ENCODE measurements at places on chromosomes 2 and 18.

DNA sequence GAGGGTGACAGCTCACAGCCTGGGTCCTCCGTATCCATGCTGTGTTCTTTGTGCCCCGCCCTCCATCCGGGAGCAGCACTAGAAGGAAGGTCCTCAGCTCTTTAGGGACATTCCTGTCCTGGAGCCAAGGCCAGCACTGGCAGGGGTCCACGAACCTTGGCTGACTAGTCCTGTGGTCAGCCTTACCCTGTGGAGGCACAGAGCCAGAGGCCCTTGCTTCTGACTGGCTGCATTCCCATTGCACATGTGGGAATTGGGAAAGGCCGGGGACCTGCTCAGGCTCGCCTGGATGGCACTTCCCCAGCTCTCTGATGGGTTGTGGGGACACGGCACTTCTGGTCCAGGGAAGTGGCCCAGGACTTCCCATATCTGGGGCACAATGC, 24.9 kb upstream of the RHOB start:
- DNase-seq, result no peak

DNA sequence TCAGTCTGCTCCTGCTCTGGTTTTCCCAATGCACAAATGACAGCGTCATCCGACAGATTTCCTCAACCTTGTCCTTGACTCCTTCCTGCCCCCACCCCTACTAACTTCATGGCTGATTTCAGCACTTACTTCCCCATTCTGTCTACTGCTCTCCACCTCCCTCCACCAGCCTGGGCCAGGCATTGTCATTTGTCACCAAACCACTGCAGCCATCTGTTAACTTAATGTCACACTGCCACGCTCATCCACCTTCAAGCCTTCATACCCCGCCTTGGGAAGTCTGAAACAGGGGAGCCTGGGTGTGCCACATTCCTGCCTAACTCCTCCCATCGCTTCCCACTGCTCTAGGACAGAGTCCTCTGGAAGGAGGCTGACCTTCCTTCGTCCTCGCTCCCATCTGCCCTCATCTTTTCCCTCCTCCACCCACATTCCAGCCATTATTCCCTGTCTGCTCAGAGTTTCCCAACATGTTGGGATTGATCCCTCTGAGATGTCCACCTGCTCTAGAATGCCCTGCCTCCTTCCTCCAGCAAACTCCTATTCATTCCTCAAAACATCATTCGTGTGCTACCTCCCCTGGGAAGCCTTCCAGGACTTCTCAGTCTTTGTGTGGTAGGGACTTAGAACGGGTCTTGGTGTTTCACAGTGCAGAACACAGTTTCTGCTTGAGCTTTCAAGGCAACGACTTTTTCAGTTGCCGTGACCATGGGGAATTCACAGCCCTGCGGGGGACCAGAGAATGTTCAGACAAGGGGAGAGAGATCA, 42.2 kb upstream of the SMAD7 start:
- no peak for DNase-seq

DNA sequence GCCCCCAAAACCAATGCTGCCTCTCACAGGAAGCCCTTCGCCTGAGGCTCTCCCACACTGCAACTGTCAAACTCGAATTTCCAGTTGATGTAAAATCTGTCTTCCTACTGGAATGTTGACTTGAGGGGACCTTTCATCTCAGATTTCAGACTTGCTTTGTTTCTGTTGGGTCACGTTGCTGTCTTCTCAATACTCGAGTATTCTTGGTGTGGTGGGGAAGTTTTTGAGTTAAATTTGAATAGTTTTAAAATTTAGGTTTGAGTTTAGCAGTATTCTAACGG, 50.8 kb downstream of the AGAP1 start:
- no peak for DNase-seq

- DNase-seq, result no peak
Measured at GRCh38 chr18:12328179-12328823, 20.3 kb downstream of the TUBB6 start.

- DNase-seq, result no peak
Measured at GRCh38 chr2:234679741-234680687, 183.1 kb upstream of the ARL4C start.

DNA sequence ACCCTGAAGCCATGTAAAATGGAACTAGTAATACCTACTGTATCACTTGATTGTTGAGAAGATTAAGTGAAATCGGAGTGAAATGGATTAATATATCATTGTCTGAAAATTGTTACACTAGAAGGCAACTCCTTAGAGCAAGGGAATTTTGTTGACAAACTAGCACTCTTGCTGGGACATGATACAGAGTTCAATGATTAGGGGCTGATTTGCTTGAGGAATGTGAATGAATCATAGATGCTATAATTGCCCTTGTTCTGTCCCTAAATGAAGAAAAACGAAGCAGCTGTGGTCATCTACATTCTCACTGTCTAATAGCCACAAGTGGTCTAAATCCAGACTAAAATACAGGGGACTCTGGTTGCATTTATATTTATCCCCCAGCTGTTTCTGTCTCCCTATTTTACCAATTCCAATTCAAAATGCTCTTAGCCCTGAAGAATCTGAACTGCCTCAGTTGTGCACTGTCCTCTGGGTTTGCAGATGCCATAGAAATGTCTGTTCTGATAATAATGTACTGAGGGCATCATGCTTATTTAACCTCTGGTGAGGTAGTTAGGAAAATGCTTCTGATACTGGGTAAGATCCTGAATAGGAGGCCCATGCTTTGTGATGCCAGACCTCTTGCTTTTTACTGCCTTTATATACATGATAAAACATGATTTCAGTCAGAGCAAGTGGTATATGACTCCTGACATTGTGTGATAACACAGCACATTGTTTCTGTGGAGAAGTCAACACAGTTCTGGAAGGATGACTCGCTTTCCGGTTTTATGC, 382.1 kb downstream of the NRXN1 start:
- no peak for DNase-seq

- DNase-seq, result no peak
Measured at GRCh38 chr2:6824962-6825361, 40.7 kb downstream of the CMPK2 start.

GRCh38 chr18:50194631-50195532, at the start of gene MYO5B:
MYO5B (minus strand) TSS chr18:50195147; CDS start chr18:50194793, 354 bp downstream.
- peak; percentile 7 for DNase-seq

GRCh38 chr2:112010751-112011150, 44.3 kb upstream of the TMEM87B start:
- DNase-seq, result no peak

GRCh38 chr2:71466301-71467179, 13.2 kb downstream of the DYSF start:
- no peak for DNase-seq

- no peak for DNase-seq
Measured at GRCh38 chr2:179336782-179337534, 72.3 kb upstream of the SESTD1 start.

DNA sequence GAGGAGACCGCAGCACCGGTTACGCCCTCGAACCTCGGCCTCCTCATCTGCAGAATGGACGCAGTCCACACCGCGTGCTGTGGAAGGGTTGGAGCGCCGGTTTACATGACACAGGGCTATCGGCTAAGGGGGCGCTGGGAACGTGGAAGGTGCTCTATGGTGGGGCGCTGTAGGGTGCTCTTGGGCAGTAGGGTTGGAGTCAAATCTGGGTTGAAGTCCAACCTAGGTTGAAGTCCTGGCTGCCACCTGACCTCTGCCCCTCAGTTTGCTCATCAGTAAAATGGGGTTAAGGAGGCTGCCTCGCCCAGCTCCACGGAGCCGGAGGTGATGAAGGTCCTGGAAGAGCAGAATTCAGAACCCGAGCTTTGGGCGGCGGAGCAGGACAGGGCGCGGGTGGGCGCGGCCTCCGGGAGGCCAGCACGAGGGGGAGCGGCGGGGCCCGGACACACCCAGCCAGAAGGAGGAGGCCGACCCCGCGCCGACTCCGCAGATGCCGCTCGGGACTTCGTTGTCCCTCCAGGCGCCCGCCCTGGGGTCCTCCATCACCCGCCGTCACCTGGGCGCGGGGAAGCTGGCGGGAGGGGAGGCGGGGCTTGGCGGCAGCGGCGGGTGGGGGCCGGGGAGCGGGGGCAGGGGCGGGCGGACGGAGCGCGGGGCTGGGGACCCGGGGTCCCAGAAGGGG, 558 bp upstream of the GAREM2 start:
- no peak for DNase-seq

DNA sequence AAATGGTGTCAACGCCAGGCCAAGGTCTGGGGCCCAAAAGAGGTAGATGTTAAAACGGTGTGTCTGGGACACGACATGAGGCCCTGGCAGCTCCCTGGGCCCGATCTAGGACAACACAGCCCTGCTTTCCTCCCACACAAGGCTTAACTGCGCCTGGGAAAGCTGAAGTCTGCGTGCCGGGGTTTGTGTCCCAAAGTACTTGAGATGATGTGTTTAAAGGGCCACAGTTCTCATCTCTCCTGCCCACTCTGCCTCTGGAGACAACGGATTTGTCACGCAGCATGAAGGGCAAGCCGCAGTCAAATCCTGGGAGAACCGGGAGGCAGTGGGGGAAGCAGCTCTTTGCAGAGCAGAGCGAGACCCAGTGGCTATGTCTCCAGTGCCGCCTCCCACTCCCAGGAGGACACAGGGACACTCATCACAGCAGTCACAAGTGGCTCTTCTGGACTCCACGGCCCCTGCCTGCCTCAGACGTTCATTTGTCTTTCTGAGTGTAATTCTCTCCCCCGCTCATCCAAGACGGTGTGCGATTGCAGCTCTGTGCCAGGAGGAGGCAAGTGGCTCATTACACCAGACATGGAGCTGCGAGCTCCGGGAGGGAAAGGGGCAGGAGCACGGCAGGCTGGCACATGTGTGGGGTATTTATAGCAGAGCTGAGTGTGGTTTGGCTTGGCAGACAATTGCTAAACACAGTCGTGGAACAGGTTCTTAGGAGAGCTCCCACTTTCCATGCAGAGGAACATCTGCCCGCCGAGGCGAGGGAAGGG, 57.7 kb upstream of the SEMA4C start:
- no peak for DNase-seq

GRCh38 chr2:231467016-231467545, 2.8 kb upstream of the NCL start:
- DNase-seq, result no peak

- no peak for DNase-seq
Measured at GRCh38 chr18:5546660-5547059, 2.9 kb upstream of the EPB41L3 start.

DNA sequence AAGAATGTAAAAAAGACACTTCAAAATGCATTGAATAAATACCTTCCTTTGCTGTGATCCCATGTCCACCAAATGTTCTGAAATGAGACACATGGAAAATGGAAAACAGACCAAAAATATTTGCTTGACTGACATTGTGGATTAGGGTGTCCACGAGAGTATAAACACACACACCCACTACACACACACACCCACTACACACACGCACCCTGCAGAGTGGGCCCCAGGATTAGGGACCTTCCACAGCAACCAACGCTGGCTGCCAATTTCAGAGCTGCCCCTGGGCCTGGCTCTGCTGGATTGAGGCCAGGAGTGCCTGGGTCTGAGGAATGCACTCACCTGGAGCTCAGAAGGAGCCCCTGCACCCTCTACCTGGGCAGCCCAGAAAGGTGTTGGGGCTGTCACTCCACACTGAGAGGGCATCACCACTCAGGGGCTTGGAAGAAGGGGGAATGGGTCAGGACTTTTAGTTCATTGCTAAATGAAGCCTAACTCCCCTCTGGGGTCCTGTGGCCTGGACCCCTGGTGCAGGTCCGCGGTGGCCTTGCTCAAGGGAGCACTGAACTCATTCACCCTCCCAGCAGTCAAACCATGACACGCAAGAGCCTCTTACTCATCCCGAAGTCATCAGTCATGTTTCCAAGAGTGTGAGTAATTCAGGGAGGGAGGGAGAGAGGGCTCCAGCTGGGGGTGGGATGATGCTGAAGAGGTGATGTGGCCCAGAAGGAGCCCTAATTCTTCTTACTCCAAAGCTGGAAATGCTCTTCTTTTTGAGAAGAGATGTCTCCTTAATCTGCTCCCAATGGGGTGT, 50.2 kb upstream of the PLB1 start:
- DNase-seq, result no peak

- no peak for DNase-seq
Measured at GRCh38 chr2:198408171-198408570, 603.8 kb downstream of the PLCL1 start.

DNA sequence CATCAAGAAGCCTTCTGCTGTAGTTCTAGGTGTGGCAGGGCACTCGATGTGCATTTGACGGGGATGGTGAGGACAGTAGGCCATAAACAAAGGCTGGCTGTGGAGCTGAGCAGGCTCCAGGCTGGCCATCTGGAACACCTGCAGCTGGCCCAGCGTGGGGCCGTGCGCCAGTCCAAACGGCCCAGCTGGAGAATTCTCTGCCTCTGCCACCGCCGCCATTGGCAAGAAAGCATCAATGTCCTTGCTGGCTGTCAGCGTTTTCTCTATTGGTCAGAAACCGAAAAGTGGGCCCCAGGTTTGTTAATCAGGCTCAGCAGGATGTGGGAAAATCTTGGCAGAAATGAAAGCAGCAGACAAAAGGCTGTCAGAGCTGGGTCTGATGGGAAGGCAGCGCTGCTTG, 24.0 kb upstream of the CTIF start:
- no peak for DNase-seq

DNA sequence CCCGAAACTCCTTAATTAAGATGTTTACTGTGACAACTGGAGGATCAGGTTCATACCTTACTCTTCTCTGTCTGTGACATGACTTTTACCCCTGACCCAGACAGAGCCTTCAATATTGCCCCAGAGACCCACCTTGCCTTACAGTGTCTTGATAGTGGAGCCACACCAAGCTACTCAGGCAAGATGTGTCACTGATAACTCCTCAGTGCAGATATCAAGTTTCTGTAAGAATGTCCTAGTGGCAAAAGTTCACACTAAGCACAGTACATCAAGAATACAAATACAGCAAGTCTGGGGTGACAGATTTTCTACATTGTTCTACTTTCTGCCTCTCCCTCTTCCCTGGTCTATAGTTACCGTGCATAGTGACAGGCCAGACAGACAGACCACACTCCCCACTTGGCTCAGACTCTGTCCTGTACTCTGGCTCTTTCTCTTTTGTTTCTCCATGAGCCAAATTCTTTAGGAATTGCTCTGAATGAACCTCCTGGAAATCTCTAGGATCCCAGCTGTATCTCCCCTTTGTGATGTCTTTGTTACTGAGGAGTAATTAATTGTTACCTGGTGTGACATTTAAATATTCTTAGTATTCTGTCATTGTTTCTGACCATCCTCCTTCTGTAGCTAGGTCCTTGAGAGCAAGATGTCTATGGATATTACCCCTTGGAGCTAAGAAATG, 24.1 kb upstream of the APOB start:
- no peak for DNase-seq

- no peak for DNase-seq
Measured at GRCh38 chr18:44897411-44897810, 216.7 kb downstream of the SETBP1 start.

GRCh38 chr2:133600266-133600928, 32.1 kb upstream of the NCKAP5 start:
- no peak for DNase-seq
